ENCODE measurements at places on chromosomes 3 and 15.

- DNase-seq: no peak
Observed at GRCh38 chr3:131699001-131699400, 196.2 kb upstream of the MRPL3 start.

DNA sequence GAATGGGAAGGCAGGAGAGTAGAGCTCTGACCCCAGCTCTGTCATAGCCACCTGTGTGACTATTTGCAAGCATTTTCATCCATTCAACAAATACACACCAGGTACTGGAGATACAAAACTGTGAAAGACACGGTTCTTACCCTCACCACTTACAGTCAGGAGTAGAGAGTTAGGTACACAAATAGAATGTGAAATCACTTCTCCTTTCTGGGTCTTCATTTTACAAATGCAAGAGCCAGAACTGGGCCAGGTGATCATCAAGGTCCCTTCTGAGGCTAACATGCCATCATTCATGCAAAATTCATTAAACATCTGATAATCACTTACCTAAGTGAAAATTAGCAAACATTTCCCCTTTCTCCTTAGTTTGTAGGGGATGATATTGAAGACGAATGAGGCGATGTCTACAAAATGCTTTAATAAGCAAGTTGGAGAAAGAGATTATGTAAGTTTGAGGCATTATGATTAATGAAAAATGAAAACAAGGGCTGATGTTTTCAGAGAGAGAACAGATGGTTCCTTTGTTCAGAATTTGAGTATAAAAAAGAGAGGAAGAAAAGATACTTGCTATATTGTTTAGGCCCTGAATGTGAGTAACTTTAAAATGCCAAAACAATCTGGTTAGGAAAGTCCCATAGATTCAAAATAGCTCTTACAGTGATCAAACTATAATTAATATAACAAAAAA lies 88.6 kb downstream of the LPP start:
- DNase-seq: no peak

DNA sequence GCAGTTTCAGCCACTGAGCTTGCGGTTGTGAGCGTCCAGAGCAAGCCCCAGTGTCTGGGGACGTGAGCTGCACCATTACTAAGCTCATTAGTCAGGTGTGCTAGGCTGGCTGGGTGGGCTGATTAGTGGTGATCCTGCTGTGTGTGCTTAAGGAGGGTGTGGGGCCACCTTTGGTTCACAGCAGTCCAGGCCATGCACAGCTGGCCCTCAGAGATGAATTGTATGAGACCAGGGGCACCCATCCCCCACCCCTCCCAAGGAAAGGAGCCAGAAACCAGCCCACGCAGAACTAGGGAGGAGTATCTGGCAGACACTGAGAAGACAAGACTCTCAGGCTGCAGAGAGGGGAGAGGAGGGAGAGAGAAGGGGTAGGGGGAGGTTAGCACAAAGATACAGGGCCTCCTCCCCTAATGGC lies 3.8 kb downstream of the TYRO3 start:
- DNase-seq: no peak

DNA sequence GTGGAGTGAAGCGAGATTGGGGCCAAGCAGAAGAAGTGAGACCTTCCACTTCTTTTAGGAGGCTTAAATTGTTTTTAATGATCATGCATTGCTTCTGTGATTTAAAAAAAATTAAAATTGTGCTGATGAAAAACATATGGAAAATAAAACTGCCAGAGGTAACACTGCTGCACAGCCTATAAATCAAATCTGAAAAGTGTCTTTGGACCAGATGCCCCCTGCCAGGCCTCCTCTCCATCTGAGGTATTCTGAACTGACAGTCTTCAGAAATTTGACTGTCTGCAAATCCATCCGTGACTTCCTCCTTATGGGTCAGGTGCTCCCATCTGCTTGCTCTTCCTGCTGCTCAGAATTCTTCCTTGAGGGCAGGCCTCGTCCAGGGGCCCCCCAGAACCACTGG lies 108.5 kb upstream of the NR2E3 start:
- DNase-seq: no peak

DNA sequence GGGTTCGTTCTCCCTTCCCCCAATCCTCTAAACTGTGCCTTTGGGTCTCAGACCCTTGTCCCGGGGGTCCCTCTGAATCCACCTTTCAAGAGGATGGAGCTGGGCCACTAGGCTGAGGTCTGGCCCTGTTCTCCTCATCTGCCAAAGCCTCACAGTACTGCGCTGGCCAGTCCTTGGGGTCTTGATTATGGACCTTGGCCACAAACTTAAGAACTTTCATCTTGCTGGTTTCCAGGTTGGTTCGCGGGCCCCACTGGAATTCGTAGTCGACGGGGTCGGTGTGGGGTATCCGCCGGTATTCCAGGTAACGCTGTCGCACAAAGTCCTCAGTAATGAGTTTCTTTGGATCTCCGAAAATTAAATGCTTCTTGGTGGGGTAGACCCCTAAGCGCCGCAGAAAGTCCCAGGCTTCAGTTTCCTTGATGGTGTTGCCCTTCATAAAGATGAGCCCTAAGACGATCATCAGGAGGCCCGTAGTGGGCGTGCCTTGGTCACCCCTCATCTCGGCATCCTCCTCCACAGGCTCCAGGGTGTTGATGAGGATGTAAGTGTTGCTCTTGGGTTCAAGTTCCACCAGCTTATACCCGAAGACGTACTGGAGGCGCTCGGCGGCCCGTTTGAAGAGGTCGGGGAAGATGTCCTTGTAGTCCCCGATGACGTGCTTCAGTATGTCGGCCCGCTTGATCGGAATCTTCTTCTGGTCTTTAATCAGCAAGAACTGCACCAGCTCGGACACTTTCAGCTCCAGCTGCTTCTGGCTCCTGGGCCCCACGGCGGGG lies 727 bp downstream of the NSMCE3 start:
- peak; percentile 72 for DNase-seq

- no peak for DNase-seq
Observed at GRCh38 chr3:57043518-57043917, 16.9 kb upstream of the SPATA12 start.

DNA sequence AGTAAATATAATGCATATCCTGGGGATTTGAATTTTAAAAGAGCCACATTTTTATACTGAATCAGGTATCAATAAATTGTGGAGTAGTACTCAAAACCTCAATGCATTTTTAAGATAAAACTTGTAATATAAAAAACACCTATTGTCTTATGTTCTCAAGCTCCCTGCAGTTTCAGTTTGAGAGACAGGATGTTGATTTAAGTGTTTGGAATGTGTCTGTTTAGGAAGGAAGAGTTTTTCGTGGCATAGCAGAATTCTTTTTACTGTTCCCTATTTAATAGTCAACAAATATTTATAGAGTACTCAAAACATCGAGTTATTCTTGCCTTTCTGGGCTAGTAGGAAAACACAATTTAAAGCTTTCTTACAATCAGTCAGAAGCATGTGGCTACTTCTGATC lies 146.1 kb upstream of the BCHE start:
- DNase-seq: no peak

DNA sequence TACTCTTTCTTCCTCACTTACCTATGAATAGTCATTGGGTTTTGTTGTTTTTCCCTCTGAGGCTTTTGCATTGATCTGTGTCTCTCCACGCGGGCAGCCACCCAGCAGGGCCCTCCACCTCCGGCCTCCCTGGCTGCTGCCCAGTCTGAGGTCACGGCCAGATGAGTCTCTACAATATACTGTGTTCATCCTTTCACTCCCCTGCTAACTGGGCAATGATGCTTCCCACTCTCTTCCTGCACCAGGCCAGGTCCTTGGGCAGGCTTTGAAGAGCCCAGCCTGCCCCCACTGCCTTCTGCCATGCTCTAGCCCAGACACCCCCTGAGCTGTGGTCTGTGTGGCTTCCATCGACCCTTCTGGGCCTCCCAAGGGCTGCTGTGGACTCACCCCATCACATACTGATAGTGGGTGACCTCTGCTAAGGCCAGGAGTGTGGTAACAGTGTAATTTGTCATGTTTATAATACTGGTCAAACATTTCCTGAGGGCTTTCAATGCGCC lies 18.0 kb downstream of the PDIA5 start:
- peak; percentile 35 for DNase-seq

- no peak for DNase-seq
Observed at GRCh38 chr3:69097407-69098086, 12.8 kb downstream of the ARL6IP5 start.

GRCh38 chr3:185936814-185937688 lies 763 bp downstream of the TRA2B start:
- DNase-seq: peak; percentile 86

GRCh38 chr15:72249142-72249810 lies 18.3 kb upstream of the PKM start:
- DNase-seq: no peak

- no peak for DNase-seq
Observed at GRCh38 chr15:45529613-45530012, 7.1 kb upstream of the SLC30A4 start.

DNA sequence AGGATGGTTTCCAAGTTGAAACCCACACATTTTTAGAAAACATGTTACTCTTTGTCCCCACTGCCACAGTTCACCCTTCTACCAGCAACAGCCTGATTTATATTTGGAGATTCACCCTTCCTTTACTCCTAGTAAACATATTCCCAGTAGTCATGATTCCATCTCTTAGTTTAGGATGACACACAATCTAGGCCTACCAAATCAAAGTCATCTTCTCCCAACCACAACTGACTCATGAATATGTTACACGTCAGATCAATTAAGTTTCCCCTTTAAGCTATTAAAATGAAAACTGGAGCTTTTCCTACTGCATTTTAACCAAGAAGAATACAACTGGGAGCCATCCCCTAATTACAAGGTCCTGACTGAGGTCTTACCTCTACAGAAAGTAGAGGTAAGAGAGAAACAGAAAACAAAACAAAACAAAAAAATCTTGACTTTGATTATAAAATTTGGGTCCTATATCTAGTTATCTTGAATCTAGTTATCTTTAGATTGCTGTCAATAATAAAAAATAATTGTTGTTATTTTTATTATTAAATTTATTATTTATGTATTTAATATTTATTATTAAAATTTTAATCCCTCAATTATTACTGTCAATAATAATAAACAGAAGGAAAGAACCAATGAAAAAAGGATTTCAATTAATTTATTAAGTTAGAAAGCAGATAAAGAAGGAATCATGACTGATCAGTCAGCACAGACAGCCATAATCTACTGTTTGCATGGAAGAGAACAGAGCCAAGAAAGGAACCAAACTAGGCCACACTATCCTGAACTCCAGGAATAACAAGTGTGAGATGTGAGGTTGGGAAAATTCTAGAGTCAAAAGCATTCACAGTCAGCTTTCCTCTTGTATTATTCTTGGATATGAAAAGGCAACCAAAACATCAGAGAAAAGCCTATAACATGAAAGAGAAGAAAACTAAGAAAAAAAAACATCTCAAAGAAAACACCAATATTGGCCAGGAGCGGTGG lies 12.5 kb downstream of the DPH6 start:
- no peak for DNase-seq

DNA sequence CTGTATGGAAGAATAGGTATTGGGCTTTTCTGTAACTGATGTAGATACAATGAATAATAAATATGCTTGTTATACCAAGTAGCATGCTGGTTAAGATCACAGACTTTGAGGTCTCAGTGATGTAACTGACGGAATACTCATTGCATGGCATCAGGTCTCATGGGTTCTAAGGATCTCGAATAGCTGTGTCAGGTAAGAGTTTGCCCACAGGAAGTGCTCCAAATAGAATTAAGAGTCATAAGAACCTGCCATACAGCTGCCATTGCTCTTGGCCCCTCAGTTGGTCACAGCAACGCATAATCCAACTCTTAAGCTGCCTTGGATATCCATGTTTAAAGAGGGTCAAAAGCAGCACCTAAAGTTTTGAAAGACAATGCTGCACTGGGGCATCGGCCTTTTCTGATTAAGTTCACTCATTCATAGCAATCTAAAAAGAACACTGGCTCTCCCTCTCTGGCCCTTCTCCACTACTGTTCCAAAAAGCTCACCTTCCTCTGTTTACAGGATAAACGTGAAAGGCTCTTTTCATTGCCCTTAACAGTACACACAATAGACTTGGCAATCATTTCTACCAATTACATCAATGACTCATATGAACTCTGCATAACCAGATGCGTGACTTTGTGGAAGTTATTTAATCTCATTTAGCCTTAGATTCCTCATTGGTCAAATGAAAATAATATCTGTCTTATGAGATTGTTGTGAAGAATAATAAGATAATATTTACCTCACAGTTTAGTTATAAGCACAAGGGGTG lies 74.6 kb downstream of the ZBTB20 start:
- no peak for DNase-seq

- no peak for DNase-seq
Observed at GRCh38 chr3:27326629-27327545, 42.3 kb downstream of the NEK10 start.

- no peak for DNase-seq
Observed at GRCh38 chr15:96052154-96052553, 278.3 kb upstream of the NR2F2 start.

- no peak for DNase-seq
Observed at GRCh38 chr3:179833294-179833693, 180.5 kb downstream of the USP13 start.

- no peak for DNase-seq
Observed at GRCh38 chr3:149589332-149589731, 68.5 kb downstream of the WWTR1 start.

DNA sequence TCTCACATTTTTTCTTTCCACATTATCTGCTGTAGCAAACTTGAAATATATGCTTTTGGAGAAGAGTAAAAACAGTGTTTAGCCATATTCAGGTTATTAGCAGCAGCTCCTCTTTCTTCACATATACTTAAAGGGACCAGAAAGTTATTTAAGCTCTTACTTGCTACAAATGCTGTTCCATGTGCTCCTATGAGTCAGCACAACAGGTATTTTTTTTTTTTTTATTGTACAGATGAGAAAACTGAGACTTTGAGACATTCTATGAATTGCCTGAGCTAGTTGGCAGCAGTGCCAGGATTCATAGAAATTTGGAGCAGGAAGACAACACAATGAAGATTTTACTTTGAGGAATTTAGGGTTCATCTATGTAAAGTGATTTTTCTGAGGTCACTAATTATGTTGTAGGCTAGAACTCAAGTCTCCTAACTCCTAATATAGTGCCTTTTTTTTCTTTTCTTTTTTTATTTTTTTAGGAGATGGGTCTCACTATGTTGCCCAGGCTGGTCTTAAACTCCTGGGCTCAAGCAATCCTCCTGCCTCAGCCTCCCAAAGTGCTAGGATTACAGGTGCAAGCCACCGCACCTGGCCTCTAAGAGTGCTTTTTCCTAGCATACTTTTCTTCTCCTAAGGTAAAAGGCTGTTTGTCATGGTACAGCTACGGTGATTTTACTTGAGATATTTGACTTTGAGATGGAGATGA lies 23.6 kb downstream of the SETD5 start:
- DNase-seq: no peak

- DNase-seq: no peak
Observed at GRCh38 chr3:47650294-47650693, 71.6 kb upstream of the CSPG5 start.

DNA sequence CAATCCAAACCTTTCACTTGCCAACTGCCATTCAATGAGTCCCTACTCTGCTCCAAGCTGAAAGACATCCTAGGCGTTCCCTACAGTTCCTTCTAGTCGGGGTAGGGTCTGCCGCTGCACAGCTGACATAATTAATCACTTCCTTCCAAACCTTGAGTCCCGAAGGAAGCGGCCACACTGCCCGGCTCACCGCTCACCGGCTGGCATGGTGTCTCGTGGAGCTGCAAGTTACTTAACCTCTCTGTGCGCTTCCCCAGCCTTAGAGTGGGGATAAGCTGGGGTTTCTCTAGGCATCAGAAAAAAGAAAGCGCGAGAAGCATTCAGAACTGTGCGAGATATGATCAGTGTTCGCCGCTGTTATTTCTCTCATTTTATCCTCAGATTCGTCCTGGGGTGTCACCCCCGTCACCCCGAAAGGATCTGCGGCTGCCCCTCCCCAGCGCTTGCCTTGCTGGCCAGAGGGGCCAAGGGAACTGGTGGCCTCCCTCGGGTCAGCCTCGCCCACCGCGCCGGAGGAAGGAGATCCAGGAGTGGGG lies 748 bp downstream of the MRPS25 start:
- DNase-seq: peak; percentile 66
